ENCODE measurements at places on chromosomes 2 and 18. TPM values are rescaled to one million over a fixed set of nuclear protein-coding genes. Genes with fewer than 3 reads are reported as not detected.

GRCh38 chr18:50830544-50830943 lies 10.7 kb upstream of the MRO start:
- DNase-seq: no peak

RBM45 gene
- 8.7 TPM for total RNA-seq

GRCh38 chr18:63180971-63181376 lies 138.6 kb downstream of the BCL2 start:
- DNase-seq: no peak

- peak; percentile 6 for DNase-seq
Measured at GRCh38 chr18:63119647-63120046, 199.9 kb downstream of the BCL2 start.

GRCh38 chr2:115533081-115533480 lies 1090.6 kb downstream of the DPP10 start:
- DNase-seq: no peak

PXDN gene
- total RNA-seq: 92.2 TPM

DNA sequence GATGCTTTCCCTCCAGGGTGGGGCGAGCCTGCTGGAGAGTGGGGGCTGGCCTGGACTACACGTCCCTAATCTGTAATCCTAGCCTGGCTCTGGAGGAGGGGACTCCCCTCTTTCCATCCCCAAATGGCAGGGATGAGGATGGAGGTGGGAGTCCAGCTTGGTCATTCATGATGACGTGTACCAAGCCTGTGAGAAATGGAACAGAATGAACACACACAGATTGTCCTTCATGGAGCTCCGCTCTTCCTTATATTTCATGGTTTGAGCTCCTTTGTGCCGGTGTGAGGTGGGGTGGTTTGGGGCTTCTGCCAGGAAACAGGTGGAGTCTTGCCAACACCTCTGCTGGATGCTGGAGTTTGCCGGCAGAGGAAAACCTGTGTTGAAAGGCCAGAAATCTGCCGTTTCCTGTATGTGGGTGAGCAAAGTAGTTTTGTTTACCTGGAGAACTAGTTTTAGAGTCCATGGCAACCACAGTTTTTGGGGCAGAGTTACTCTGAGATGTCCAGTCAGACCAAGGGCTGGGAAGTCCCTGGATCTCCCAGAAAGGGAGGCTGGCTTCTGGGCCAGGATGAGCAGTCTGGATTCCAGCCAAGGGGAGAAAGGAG lies 417.6 kb upstream of the MEX3C start:
- peak; percentile 41 for DNase-seq

GRCh38 chr2:144376460-144376859 lies 143.5 kb downstream of the ZEB2 start:
- DNase-seq: no peak

TCF23 gene
- total RNA-seq: not detected

- DNase-seq: no peak
Measured at GRCh38 chr2:126777620-126777978, 121.1 kb upstream of the TEX51 start.

DNA sequence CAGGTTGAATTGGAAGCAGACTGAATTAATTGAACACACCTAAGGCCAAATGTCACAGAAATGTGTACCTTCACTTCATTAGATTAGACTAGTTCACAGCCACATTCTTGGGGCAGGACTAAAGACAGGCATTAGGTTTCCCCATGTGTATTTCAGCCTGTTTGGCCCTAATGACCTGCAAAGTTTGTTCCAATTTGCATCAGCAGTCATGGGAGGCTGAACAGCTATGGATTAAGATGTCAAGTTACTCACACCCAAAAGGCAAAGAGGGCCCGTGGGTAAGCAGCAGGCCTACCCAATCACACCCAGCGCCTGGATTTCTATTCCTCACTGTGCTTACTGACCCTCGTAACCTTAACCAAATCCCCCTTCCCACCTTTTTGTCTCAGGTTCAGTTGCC lies 99.6 kb upstream of the RIOK3 start:
- DNase-seq: no peak

- DNase-seq: no peak
Measured at GRCh38 chr2:100194951-100195350, 52.6 kb upstream of the AFF3 start.

DNA sequence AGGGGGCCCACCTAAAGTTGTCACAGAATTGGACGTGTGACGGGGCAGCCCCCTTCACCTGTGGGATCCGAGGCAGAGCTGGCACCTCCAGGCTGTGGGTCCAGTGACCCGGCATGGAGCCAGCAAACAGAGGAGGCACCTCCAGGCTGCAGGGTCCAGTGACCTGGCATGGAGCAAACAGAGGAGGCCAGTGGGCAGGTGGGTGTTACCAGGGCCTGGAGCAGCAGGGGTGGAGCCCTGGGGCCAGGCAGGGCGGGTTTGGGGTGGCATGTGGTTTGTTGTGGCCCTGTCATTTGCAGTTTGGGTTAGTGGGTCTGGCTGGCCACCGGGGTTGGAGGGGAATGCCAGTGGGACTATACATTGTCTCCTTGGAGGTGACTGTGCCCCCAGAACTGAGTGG lies 68.2 kb downstream of the HPCAL1 start:
- no peak for DNase-seq

FAHD2B gene
- total RNA-seq: 28.8 TPM

GRCh38 chr2:216294305-216294704 lies 78.0 kb downstream of the MARCHF4 start:
- peak; percentile 79 for DNase-seq

- no peak for DNase-seq
Measured at GRCh38 chr18:47427923-47428637, 176.6 kb upstream of the SKOR2 start.

ACADL gene
- 0.24 TPM for total RNA-seq

DNA sequence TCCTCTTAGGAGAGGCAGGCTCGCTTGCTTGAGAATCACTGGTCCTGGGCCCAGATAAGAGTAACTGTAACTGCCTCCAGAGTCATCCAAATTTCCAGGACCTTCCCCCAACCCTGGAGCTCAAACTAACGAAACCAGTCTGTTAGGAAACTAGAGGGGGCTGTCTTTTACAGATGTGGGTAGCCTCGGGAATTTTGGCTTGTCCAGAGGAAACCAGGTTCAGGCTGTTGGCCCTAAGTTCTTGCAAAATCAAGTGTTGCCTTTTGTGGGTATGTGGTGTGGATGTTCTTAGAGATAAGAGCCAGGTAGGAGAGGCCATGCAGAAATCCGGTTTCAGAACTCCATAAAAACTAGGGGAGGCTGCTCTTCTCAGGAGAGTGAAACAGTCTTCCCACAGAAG lies 125.0 kb upstream of the DLX2 start:
- peak; percentile 34 for DNase-seq

GAL3ST2 gene
- 3.9 TPM for total RNA-seq

GRCh38 chr2:12465631-12466135 lies 251.1 kb upstream of the TRIB2 start:
- DNase-seq: no peak

- DNase-seq: no peak
Measured at GRCh38 chr18:36419900-36420531, 122.5 kb downstream of the FHOD3 start.

- DNase-seq: no peak
Measured at GRCh38 chr2:197210430-197210829, 100.2 kb downstream of the ANKRD44 start.

RPL31 gene
- total RNA-seq: 1,251 TPM

DNA sequence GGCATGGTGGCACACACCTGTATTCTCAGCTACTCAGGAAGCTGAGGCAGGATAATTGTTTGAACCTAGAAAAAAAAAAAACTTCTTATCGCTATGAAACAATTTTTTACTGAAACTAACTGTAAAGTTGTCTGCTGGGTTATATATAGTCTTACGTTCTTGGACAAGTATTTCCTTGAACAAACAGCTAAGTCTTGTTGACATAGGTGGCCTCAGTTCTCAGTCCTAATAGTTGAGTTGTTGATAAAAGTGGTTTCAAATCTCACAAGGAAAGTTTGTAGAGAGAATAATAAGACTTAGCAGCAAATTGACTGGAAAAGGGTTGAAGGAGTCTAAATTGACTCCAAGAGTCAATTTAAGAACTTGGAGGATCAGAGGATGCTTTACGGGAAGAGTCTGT lies 166.5 kb upstream of the KCNJ3 start:
- DNase-seq: no peak

DNA sequence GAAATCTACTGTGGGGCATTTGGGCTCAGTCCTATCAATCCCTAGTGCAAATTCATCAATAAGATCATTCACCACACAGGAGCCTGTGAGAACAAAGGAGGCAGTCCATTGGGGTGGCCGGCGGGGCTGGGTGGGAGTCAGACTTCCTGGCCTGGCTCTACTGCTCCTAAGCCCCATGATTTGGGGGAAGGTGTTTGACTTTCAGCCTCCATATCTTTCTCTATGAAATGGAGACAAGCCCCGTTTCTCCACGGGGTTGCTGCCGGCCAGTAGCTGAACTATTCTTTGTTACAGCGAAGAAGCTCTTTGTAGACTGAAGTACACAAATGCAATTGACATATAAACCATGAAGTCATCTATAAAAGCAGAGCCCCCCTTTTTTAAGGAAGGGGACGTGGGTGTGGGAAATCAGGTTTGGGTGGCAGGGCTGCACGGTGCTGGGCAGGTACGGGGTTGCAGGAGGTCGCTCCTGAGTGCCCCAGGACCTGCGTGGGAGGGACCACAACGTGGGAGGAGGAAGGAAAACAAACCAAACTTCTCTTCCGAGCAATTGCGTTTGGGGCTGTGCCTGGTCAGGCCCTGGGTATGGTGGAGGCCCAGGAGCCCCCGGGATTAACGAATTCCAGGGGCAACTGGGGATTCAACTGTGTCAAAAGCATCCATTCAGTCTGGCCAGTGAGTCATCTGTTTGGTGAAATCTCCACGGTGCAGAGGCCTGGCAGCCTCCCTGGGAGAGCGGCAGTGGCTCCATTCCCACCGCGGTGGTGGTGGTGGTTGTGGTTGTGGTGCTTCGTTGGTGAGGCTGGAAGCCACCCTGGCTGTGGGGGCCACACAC lies 18.2 kb downstream of the FBLN7 start:
- no peak for DNase-seq

GRCh38 chr18:32879497-32879896 lies 106.7 kb upstream of the KLHL14 start:
- no peak for DNase-seq

IL1B gene
- total RNA-seq: 1.4 TPM

- no peak for DNase-seq
Measured at GRCh38 chr2:207091928-207092327, 73.8 kb downstream of the KLF7 start.

TP53I3 gene
- total RNA-seq: 21.4 TPM

DNA sequence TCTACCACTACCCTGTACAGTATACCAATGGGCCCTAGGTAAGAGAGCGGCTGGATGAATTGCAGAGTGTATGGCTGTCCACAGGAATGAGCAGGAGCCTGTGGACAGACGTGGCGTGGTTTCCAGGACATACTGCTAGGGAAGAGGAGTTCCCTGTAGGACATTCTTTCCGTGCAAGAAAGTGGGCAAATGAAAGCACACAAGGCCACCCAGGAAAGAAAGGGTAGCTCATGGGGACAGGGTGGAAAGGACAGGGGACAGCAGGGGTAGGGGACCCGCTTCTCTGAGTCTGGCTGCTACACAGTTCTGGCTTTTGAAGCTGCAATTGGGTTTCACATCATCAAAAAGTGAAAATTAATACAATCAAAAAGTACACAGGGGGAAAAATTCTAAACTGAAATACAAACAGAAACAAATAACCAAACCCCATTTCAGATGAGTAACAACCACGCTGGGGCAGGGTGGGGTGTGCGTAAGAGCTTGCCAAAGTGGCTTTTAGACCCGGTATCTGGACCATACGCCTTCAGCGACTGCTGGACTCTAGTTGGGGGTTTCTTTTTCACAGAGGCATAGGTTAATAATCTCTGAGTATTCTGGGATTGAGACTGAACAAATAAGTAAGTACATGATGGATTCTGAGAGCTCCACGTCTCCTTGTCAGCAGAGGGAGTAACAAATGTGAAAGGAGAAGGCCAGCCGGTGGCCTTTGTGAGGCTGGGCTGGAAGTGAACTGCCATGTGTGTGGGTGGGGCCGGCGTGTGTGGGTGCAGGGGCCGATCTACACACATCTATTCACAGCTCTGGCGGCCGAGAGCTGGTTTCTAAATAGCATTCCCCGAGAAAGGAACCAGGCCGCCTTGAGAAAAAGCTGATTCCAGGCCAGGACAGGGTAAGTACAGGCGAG lies 84.0 kb downstream of the HDAC4 start:
- no peak for DNase-seq

DNA sequence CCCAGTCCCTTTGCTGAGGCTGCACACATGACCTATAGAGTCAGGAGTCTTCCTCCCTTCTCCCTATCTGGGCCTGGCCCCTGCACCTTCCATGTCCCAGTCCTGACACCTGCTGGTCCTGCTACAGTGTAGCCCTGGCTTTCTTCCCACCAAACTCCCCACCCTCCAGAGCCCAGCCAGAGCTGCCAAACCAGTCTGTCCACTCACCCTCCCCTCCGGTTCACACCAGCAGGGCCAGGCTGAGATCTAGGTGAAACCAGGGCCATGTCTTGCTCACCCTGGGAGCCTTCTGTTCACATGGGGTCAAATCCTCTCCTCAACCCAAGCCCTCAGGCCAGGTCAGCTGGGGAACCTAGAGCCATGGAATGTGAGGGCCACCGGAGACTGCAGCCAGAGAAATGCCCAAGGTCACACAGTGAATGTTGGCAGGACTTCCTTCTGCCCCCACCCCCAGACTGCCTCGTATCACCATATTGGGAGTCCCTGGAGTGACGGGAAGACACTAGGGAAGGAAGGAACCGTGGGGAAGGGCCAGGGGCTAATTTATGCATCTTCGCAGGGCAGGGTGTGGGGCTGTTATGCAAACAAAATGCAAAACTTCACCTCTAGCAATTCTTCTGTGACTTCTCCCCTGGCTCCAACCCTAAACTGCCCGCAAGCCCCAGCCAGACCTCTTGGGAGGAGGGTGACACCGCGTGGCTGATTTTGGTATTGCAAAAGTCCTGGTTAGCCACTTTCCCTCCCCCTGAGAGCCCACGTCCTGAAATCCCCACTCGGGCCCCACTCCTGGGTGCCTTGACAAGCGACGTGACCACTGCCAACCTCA lies 14.6 kb downstream of the TNS1 start:
- peak; percentile 90 for DNase-seq

DNA sequence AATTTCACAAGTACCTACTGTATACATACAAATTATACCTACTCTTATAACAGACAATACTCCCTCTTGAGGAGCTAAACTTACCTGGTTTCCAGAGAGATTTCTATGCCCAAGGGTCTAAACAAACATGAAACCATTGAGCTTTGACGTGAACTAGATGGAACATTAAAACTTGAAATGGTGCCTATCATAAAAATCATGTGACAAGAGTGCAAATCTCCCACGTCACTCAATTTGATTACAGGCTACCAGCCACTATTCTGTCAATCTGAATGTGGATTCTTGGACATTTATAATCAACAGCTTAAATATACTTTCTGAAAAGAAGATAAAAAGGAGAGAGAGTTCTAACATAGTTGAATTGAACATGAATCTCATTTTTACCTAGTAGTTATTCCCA lies 297.1 kb upstream of the SESTD1 start:
- no peak for DNase-seq

GRCh38 chr18:68427951-68428401 lies 286.9 kb downstream of the TMX3 start:
- no peak for DNase-seq

MARCHF4 gene
- 7.7 TPM for total RNA-seq

DNA sequence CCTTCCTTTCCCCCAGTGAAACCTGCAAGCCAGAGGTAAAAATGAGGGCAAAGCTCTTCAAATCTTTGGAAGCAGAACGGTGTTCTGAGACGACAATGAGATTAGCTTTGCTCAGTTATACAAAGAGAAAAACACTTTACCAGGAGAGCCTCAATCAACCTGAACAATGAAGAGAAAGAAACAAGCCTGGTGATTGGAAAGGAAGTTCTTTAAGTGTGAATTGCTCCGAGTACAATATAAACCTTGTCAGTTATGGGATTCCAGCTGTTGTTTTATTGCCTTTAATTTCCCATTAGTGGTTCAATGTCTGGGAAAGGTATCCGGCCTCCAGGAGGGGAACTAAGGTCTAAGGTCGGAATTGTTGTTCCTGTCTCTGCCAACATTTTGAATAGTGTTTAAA lies 901.6 kb downstream of the EPHA4 start:
- DNase-seq: no peak

Data from PC-9 (cell line).